NCI-H1436 treated with DMSO at 0.1 percent for 48 hours (cell line): ENCODE measurements at places on chromosomes 11 and 22.

DNA sequence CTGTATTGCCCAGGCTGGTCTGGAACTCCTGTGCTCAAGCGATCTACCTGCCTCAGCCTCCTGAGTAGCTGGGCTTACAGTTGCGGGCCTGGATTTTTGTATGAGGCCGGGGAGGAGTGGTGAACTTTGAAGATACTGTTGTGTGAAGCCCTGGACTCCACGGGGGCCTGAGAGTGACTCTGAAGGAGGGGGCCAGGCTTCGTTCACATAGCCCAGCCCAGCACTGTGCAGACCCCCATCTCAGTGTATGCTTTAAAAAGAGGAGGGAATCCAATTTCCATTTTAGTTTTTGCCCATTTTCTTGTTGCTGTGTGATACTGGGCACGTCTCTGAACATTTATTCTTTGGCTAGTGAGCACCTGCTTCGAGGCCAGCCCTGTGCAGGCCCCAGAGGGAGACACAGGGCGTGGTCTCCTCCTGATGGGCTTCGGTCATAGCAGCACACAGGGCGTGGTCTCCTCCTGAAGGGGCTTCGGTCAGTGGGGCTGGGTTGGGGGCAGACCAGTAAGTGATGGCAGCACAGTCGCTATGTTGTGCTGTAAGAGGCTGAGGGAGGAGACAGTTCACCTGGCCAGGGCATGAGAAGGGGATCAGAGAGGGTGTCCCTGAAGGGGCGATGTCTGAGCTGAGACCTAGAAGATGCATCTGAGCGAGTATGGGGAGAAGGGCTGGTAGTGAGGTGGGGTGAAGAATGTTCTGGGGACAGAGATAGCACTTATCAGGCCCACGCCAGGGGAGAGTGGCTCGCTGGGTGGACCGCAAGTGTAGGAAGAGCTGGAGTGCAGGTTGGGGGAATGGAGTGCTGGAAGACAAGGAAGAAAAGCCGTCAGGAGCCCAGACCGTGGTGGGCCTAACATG, 14.0 kb downstream of the SAMM50 start:
- DNase-seq: no peak

GRCh38 chr11:62805961-62806441, 761 bp upstream of the NXF1 start:
- DNase-seq: no peak

- DNase-seq: no peak
These were observed 40.4 kb upstream of the ADORA2A start for GRCh38 chr22:24386937-24387471.

- DNase-seq: no peak
These were observed 196.5 kb downstream of the TENM4 start for GRCh38 chr11:79244241-79244772.

- no peak for DNase-seq
These were observed 375.7 kb upstream of the KIRREL3 start for GRCh38 chr11:127376301-127376700.

DNA sequence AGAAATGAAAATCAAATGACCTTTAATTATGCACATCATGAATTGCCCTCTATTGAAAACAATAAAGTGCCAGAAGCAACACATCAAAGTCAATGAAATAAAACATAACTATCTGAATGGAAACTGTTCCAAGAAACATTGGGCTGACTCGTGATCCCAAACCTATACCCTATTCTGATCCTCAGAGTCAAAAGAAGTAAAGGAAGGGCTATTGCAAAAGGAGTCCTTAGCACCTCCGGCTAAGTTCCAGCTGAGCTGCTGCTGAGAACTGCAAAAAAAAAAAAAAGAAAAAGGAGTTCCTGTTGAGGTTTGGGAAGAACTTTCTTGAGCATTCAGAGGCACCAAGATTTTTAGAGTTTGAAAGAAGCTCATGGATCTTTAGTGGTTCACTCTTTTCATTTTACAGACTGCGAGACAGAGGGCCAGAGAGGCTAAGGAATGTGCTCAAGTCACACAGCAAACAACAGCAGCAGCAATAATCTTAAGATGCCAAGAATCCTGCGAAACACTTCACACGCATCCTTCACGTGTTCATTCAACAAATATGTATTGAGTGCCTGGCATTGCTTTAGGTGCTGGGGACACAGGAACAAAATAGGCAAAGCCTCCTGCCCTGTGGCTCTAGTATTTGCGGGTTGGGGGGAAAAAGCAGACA, 841 bp upstream of the TMPRSS13 start:
- no peak for DNase-seq

DNA sequence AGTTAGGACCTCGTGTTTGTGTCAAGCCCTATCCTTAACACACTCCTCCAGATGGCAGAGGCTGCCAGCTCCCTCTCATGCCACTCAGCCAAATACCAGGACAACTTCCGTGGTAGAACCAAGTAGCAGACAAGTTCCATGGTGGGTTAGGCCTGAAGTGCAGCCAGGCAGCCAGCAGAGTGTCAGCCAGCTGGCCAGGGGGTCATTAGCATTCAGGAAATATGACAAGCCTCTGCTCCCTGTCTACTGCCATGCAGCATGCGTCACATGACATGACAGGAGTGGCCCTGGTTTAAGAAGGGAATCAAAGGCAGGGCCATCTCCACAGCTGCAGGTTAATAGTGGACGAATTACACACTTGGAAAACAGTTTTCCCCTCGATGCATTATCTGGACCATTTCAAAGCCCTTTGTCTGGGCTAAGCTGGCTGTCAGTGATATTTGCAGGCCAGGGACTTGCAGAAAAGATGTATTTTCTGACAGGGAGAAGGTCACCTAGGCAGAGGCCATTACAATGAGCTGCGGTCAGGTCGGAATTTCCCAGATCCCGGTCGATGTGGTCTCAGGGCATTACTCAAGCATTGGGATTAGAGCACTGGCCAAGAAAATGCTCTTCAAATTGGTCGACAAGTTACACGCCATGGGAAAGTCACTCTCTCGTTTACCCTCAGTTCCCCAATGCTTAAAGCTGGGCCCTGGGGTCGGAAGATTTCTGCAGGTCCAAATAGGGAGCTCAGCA, 461.7 kb upstream of the CADM1 start:
- DNase-seq: no peak

GRCh38 chr11:98565311-98565710, 455.4 kb upstream of the CNTN5 start:
- DNase-seq: no peak

DNA sequence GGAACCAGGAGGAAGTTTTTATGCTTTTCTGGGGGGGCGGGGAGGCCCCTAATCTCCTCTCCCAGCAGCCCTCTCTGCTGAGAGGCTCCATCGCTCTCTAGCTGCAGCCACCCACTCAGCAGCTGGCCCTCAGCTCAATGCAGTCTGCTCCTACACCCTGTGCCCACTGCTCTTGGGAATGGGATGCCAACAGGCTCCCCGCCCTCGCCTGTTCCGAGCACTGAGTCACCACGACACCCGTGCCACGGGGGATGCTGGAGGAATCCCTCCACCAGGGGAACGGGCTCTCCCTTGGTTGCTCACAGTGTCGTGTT, 23.5 kb upstream of the SUSD2 start:
- no peak for DNase-seq

GRCh38 chr22:25621986-25622385, 57.5 kb downstream of the GRK3 start:
- DNase-seq: no peak

- no peak for DNase-seq
These were observed 49.5 kb downstream of the OR2AT4 start for GRCh38 chr11:75047191-75047590.

GRCh38 chr11:114340311-114341131, 44.3 kb downstream of the NNMT start:
- DNase-seq: peak; percentile 44

- no peak for DNase-seq
These were observed 89.0 kb downstream of the RRAS2 start for GRCh38 chr11:14269692-14270573.

- peak; percentile 62 for DNase-seq
These were observed 141.0 kb downstream of the ARHGAP42 start for GRCh38 chr11:100827934-100828661.

DNA sequence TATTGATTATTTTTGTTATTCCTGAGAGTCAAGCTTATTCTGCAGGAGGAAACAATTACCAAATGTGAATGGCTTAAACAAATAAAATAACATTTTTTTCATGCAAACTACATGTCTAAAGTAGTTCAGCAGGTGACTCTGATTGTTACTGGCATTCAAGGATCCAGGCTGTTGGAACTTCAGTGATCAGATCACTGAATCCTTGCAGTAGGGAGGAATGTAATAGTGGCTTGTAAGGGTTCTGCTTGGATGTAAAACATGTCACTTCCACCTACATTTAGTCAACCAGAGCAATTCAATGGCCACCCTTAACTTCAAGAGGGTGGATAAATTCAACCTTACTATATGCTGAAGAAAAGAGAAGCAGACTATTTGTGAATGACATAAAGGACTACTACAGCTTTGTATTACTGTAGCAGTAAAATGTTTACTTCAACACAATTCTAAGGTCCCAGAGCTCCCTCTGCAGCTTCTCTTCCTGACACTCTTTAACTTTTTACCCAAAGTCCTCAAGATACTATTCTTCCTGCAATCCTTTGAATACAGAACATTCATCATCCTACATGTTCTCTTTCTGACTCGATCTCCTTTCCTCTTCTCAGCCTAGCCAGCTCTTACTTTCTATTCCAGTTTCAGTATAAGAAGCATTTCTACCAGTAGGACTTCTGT, 284.0 kb downstream of the LRRC4C start:
- no peak for DNase-seq
